ENCODE measurements at places on chromosomes 1 and 21. TPM values are rescaled to one million over a fixed set of nuclear protein-coding genes. Genes with fewer than 3 reads are reported as not detected.

GRCh38 chr1:201265756-201266155 is 17.6 kb upstream of the PKP1 start:
- H3K36me3 ChIP-seq, result no peaks in the 10 kb centered on the region
- H3K4me1 ChIP-seq, result no peaks in the 10 kb centered on the region

DNA sequence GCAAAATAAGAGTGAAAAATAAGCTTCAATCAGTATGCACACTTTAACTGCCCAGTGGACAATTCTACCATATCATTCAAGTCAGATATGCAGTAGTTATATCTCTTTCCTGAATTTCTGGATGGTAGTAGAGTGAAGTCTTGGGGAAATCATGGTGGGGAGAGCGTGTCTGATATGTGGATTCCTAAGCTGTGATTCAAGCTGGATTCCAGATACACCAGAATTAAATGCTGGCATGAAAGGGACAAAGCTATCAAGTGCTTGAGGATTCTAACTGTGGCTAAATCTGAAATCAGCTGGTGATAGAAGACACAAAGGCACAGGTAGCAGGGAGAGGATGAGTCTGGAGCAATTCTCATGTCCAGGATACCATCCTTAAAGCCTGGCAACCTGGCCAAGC is 323.5 kb downstream of the DUSP10 start:
- DNase-seq, result no peak
- no peak overlapping the region for H3K27ac ChIP-seq
- no peaks in the 10 kb centered on the region for H3K4me1 ChIP-seq

DNA sequence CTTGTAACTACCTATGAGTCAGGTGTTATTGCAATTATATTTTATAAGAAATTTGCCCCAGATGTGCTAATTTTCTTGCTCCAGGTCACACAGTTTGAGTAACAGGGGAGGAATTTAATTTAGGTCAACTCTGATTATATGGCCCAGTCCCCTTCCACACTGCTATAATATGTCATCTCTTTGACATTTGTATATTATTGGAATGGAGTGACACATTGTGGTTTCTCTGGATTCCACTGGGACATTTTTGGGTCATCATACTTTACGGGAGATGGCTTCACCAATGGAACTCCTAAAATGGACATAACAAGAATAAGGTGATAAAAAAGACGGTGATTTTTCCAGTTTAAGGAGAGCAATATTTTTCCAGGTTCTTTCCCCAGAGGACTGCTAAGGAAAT is 191.2 kb downstream of the DISC1 start:
- DNase-seq, result no peak
- H3K4me1 ChIP-seq, result peaks cover 9% of the 10 kb centered on the region
- no peaks in the 10 kb centered on the region for H3K36me3 ChIP-seq
- H3K27ac ChIP-seq, result no peak overlapping the region

DNA sequence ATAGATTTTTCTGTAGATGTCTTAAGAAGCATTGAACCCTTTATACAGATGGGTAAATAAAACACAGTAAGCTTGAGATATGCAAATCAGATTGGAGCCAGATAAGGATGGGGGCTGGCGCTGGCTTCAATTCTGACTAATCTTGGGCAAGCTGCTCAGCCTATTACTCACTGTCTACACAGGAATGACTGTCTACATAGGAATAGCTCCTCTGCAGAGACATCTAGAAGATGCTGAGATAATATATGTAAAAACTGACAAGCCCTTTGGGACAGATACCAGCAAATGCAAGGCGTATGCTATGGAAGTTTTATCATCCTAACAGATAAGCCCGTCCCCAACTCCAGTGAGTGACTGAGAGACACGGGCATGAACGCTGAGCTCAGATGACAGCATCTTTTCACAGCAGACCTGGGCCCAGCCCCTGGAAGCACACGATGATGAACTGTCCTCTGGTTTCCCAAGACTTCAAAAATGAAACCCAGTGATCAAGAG is 1.7 kb downstream of the CLDN14 start:
- DNase-seq, result no peak
- no peak overlapping the region for H3K4me3 ChIP-seq
- peaks cover 3% of the 10 kb centered on the region for H3K4me1 ChIP-seq
- H3K36me3 ChIP-seq, result no peaks in the 10 kb centered on the region
- H3K27ac ChIP-seq, result no peak overlapping the region

- H3K36me3 ChIP-seq, result no peaks in the 10 kb centered on the region
- no peaks in the 10 kb centered on the region for H3K27me3 ChIP-seq
- DNase-seq, result no peak
- peaks cover 17% of the 10 kb centered on the region for H3K4me1 ChIP-seq
These were observed 3.2 kb downstream of the NIT1 start for GRCh38 chr1:161121042-161121650.

FAM78B gene
- total RNA-seq, result 2.6 TPM

GRCh38 chr1:202615501-202616354 is 94.5 kb downstream of the SYT2 start:
- no peaks in the 10 kb centered on the region for H3K27me3 ChIP-seq
- DNase-seq, result no peak
- peaks cover 21% of the 10 kb centered on the region for H3K4me1 ChIP-seq
- no peak overlapping the region for H3K4me3 ChIP-seq
- no peaks in the 10 kb centered on the region for H3K36me3 ChIP-seq

GRCh38 chr1:179079113-179079761 is 2.6 kb upstream of the TOR3A start:
- peak; percentile 35 for DNase-seq
- peaks cover 4% of the 10 kb centered on the region for H3K4me1 ChIP-seq
- H3K36me3 ChIP-seq, result no peaks in the 10 kb centered on the region
- no peak overlapping the region for H3K4me3 ChIP-seq
- H3K27ac ChIP-seq, result no peak overlapping the region

GRCh38 chr1:235946571-235946981 is 79.9 kb upstream of the LYST start:
- peaks cover 5% of the 10 kb centered on the region for H3K4me1 ChIP-seq
- no peak overlapping the region for H3K4me3 ChIP-seq
- no peaks in the 10 kb centered on the region for H3K36me3 ChIP-seq
- no peak for DNase-seq
- H3K27me3 ChIP-seq, result no peaks in the 10 kb centered on the region
- H3K27ac ChIP-seq, result no peak overlapping the region

- no peak for DNase-seq
- H3K4me1 ChIP-seq, result no peaks in the 10 kb centered on the region
- no peaks in the 10 kb centered on the region for H3K36me3 ChIP-seq
- no peaks in the 10 kb centered on the region for H3K27me3 ChIP-seq
These were observed 30.8 kb downstream of the TRIM67 start for GRCh38 chr1:231192620-231193163.

PDC gene
- total RNA-seq, result not detected

GRCh38 chr1:20361805-20362381 is 71.2 kb downstream of the VWA5B1 start:
- peaks cover 7% of the 10 kb centered on the region for H3K4me1 ChIP-seq
- no peaks in the 10 kb centered on the region for H3K36me3 ChIP-seq
- peak; percentile 43 for DNase-seq
- no peaks in the 10 kb centered on the region for H3K27me3 ChIP-seq
- no peak overlapping the region for H3K4me3 ChIP-seq
- H3K27ac ChIP-seq, result no peak overlapping the region

DNA sequence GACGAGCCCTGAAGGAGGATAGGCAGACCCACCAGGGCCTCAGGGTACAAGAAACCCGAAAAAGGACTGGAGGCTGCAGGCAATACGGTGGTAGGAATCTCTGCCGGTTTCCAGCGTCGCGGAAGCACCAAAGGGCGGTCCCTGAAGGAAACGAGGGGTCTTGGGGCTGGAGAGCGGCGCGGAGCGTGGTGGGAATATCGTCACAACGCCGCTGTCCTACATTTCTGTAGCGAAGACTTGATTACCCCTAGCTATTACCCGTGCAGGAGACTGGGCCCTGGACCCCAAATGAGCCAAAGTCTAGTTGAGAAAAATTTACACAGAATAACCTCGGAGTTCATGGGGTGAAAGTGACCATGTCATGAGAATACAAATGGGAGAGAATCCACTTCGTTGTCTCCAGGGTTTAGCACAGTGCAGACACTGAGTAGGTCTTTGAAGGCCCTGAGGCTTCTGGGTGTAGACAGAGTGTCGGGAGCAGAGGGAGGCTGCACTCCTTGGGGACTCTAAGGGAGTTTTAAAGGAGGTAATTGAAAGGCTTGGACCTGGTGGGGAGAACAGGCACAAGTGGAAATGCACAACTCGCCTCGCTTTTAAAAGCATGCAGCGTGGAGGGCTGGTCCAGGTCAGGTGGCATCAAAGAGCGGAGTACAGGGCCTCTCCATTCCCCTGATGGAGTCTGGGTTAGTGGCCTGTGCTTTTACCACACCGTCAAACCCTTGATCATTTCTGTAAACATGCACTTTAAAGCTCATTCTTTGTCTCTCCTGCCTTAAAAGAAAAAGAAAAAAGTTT is 1.5 kb downstream of the ATP1A1 start:
- no peaks in the 10 kb centered on the region for H3K36me3 ChIP-seq
- no peak overlapping the region for H3K27ac ChIP-seq
- H3K4me3 ChIP-seq, result peak overlapping the region; percentile 98
- no peaks in the 10 kb centered on the region for H3K27me3 ChIP-seq

- H3K27me3 ChIP-seq, result no peaks in the 10 kb centered on the region
- peak; percentile 73 for DNase-seq
- H3K4me1 ChIP-seq, result peaks cover 12% of the 10 kb centered on the region
- H3K27ac ChIP-seq, result no peak overlapping the region
These were observed 2.9 kb upstream of the PDZK1IP1 start for GRCh38 chr1:47192458-47193384.

DNA sequence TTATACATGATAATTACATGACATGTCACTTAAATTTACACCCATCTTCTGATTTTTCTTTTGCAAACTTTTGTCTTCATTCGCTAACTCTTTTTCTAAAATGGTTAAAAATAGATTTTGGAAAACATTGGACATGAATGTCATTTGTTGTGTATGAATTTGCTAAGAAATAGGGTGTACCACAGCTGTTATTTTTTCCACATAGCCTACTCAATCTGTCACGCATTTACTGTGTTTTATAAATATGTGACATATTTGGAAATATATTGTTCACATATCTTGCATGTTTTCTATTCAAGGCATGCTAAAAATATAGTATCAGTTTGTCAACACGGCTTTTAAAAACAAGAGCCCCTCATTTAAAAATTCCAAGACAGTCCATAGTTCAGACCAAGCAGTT is 47.9 kb upstream of the TARBP1 start:
- no peak for DNase-seq
- no peak overlapping the region for H3K4me3 ChIP-seq
- H3K4me1 ChIP-seq, result peaks cover 19% of the 10 kb centered on the region
- no peaks in the 10 kb centered on the region for H3K36me3 ChIP-seq
- H3K27me3 ChIP-seq, result no peaks in the 10 kb centered on the region

CBR3 gene
- 16.9 TPM for total RNA-seq
